ENCODE measurements at places on chromosomes 2 and 18. TPM values are rescaled to one million over a fixed set of nuclear protein-coding genes. Genes with fewer than 3 reads are reported as not detected.

ANO7 gene
- total RNA-seq: 1.6 TPM

VIT gene
- 0.88 TPM for total RNA-seq

SULT1C4 gene
- 55.4 TPM for total RNA-seq

ACKR3 gene
- total RNA-seq: 33.7 TPM

ALPG gene
- not detected for total RNA-seq

COBLL1 gene
- total RNA-seq: 138 TPM

HRH4 gene
- total RNA-seq: 0.23 TPM

All from metanephros (tissue), 2 donors.